CD4-positive, alpha-beta T cell (primary cell): ENCODE measurements at places on chromosomes 12 and 14. TPM values are rescaled to one million over a fixed set of nuclear protein-coding genes. Genes with fewer than 3 reads are reported as not detected.

Gene VPS29
- total RNA-seq, result 64.9 TPM

DNA sequence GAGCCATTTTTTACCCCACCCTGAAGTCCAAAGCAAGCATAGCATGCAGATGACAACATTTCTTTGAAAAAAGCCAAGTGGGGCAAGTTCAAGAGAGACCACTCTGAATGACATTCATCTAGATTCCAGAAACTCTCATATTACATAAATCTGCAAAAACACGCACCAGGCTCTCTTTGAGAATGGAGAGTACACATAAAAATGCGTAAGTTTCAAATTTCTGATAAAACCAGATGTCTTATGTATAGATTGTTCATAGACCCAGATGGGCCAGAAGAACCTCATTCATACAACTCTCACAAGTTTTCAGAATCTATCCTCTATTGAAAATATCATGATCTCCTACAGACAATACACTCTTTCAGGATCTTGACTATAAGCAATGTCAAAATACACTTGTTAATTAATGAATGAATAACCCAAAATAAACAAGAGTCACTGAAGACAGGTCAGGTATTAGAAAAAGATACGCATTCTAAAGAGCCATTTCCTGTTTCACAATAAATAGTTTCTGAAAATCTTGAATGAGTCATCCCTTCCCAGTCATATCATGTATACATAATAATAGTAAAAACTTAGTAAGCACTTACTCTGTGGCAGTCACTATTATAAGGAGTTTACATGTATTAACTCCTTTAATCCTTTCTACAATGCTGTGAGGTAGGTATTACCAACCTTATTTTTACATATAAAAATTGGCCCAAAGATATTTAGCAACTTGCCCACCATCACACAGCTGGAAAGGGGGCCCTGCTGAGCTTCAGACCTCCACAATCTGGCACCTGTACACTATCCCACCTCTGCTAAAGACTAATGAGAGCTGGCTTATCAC is 72.0 kb downstream of the PPP2R5E start:
- no peak overlapping the region for H3K27ac ChIP-seq
- H3K27me3 ChIP-seq, result no peaks in the 10 kb centered on the region
- DNase-seq, result no peak
- no peak overlapping the region for H3K4me3 ChIP-seq

DNA sequence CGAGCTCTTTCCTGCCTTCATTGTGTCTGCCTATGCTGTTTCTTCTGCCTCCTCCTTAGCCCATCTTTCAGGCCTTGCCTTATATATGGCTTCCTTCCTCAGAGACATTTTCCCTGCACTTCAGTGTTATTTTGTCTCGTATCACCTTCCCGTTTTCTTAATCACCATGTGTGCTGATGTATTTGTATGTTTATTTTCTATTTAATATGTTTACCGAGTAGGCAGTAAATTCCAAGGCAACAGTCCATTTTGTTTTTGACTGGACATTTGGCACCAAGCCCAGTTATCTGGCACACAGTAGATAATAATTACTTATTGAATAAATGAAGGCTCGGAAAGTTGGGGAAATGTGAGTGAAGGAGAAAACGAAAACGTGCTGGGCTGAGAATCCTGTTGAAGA is 4.6 kb upstream of the POU6F1 start:
- H3K4me3 ChIP-seq, result no peak overlapping the region
- no peaks in the 10 kb centered on the region for H3K27me3 ChIP-seq
- peaks cover 10% of the 10 kb centered on the region for H3K4me1 ChIP-seq
- H3K27ac ChIP-seq, result no peak overlapping the region
- no peaks in the 10 kb centered on the region for H3K36me3 ChIP-seq

- no peaks in the 10 kb centered on the region for H3K27me3 ChIP-seq
- no peak for DNase-seq
- H3K36me3 ChIP-seq, result no peaks in the 10 kb centered on the region
- no peak overlapping the region for H3K27ac ChIP-seq
- H3K4me3 ChIP-seq, result no peak overlapping the region
- H3K4me1 ChIP-seq, result no peaks in the 10 kb centered on the region
Observed at GRCh38 chr12:124665511-124665910, 98.1 kb upstream of the NCOR2 start.

DNA sequence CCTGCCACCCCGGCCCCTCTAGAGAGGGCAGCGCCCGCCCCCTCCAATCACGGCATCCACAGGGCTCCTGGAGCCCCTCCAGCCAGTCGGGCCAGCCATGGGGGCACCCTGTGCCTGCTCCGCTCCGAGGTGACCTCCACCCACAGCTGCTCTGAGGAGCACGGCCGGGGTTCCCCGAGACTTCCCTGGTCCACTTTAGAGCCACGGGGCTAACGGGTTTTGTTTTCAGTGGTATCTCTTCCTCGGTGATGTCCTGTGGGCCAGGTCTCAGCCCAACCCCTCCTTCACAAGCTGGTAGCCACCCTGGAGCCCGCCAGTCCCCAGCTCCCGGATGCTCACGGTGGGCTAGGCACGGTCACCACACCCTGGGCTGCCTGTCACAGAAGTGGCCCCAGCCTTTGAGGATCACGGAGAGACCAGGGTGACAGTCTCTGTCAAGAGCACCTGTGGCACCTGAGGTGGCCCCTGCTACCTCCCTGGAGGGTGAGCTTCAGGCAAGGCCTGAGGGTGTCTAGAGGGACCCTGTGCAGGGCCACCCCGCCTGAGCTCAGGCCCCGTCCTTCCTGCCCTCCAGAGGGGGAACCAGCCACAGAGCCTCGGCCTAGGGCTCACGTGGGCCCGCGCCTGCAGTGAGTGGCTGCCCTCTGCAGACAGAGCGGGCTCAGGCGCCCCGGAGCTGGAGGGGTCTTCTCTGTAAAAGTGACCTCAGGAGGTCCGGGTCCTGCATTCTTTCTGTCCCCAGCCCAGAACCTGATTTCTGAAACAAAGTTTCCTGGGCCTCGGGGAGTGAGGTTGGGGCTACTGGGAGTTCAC is 146.0 kb upstream of the C14orf180 start:
- H3K27ac ChIP-seq, result no peak overlapping the region
- no peaks in the 10 kb centered on the region for H3K27me3 ChIP-seq
- peaks cover 2% of the 10 kb centered on the region for H3K4me1 ChIP-seq
- no peak for DNase-seq
- no peaks in the 10 kb centered on the region for H3K36me3 ChIP-seq

DNA sequence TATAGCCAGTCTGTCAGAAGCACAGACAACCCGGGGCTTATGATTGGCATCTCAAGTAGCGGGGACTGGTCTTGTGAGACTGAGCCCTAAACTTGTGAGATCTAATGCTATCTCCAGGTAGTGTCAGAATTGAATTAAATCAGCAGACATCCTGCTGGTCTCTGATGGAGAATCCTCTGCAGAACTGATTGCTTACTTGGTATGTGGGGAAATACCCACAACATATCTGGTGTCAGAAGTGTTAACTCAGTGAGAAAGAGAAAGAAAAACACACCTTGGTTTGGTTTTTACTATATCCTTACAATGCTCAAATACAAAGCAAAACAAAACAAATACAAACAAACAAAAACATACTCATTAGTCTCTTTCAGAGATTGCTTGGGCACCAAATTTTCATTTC is 10.0 kb downstream of the SEL1L start:
- peaks cover 13% of the 10 kb centered on the region for H3K4me1 ChIP-seq
- DNase-seq, result no peak
- no peak overlapping the region for H3K4me3 ChIP-seq
- peaks cover 64% of the 10 kb centered on the region for H3K36me3 ChIP-seq
- no peaks in the 10 kb centered on the region for H3K27me3 ChIP-seq

- H3K4me3 ChIP-seq, result peak overlapping the region; percentile 90
- peak overlapping the region; percentile 83 for H3K27ac ChIP-seq
- peaks cover 23% of the 10 kb centered on the region for H3K4me1 ChIP-seq
- no peaks in the 10 kb centered on the region for H3K36me3 ChIP-seq
- DNase-seq, result peak; percentile 87
- H3K27me3 ChIP-seq, result no peaks in the 10 kb centered on the region
Observed at GRCh38 chr12:9647825-9648700, 21.4 kb upstream of the CLEC2D start.
